ENCODE measurements at places on chromosomes 16 and 17.

DNA sequence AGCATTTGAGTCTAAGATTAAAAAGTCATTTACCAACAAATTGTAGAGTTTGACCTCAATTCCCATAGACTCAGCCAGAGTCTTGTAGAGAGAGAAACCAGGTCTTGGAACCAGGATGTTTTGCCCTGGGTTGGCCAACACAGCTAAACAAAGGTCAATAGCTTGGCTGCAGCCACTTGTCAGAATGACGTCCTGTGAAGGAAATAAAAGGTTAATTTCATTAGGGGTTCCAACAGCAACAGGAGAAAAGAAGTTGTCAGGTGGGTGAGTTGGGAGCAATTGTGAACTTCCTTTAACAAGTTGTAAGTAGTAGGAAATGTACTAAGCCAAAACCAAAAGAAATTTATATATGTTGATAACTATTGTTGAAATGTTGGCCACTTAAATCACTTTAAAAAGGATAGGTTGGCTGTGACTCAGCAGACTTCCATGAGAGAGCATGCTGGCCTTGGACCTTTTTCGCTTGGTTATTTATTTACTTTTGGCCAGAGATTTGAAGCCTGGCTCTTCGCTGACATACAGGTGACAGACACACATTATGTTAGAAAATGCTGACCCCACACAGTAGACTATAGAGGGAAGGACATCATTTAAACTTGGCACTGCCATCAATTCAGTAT, 4.3 kb downstream of the TAT start:
- DNase-seq: no peak

DNA sequence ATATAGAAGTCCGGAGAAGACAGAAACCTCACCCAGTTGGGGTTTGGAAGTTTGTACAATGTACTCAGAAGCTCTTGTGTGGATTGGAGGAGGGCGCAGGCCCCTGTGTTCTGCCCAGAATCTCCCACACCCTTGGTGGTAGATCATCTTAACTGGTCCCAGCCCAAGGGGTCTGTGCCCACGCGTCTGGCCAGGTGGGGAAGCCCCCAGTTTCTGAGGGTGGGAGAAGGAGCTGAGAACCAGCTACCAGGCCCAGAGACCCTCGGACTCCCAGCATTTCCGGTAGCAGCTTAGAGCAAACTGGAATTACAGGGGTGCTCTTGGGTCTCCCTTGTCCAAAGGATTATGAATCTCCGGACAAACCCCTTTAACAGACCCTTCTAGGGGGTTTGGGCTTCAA, 2.3 kb upstream of the PPP1R9B start:
- no peak for DNase-seq

GRCh38 chr16:74574146-74574545, 32.8 kb downstream of the GLG1 start:
- DNase-seq: no peak

DNA sequence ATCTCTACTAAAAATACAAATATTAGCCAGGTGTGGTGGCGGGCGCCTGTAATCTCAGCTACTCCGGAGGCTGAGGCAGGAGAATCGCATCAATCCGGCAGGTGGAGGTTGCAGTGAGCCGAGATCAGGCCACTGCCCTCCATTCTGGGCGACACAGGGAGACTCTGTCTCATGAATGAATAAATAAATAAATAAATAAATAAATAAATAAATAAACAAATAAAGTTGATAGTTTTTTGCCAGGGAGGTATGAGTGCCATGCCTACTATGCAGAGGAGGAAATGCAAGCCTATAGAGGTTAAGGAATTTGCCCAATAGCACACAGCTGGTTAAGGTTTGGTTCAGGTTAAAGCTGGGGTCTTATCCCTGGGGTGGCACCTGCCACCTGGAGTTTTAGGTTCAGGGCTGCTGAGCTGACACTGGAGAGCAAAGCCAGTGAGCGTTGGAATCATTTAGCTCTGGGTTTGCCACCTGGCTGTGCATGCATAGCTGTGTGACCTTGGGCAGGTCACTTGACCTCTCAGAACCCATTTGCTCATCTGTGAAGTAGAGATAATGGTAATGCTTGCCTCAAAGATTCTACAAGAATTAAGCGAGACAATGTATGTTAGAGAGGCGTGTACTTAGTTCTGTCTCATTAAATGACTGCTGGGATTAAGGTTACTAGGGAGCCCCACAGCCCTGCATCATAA, 1.2 kb downstream of the OTOA start:
- no peak for DNase-seq

DNA sequence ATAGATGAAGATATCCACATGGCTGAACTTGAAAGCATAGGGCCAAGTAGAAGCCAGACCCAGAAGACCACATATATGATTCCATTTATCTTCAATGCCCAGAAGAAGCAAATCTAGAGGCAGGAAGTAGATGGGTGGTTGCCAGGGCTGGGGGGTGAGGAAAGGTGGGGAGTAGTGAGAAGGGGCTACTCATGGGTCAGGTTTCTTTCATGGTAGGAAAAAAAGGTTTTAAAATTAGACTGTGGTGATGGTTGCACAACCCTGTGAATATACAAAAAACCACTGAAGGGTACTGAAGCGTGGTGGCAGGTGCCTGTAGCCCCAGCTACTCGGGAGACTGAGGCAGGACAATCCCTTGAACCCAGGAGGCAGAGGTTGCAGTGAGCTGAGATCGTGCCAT, 5.4 kb downstream of the CD2BP2 start:
- no peak for DNase-seq

DNA sequence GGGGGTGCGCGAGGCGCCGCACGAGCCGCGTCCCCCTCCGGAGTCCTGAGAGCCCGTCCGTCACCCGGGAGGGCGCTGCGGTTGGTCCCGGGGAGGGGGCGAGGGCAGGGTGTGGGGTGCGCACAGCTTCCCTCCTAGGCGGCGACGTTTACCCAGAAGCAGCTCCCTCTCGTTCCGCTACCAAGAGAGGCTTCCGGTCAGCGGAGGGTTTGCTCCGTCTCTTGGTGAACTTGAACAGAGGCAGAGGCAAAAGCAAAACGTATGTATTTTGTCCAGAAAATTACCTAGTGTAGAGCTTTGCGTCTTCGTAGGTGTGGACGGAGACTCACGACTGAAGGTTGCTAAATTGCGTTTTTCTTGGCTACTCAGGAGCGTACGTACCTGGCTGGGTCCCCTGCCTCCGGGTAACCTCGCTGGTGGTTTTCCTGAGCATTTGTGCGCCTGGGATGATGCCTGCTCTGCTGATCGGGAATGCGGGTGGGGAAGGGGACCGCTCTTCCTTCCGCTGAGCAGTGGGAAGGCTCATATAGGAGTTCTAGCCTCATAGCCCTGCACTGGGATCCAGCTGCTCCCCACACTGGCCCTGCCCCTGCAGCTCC, 833 bp downstream of the WSCD1 start:
- no peak for DNase-seq

GRCh38 chr17:80769936-80770625, 221.6 kb upstream of the CHMP6 start:
- no peak for DNase-seq

GRCh38 chr17:19753051-19753509, 5.0 kb upstream of the ALDH3A1 start:
- no peak for DNase-seq

DNA sequence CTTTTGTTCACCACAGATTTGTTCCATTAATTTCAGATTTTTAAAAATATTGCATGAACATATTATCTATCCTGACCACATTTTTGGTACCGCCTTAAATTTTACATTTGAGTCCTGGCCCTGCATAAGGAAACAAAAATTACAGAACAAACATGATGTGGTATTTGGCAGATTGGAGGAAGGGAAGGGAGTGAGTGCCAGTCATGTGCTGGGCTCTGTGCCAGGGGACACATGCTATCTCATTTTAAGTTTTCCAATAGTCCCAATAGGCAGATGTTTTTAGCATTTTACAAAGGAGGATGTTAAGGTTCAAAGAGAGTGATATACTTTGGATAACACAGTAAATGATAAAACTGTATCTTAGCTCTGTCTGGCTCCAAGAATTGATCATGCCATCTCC, 185.1 kb downstream of the CDK5R1 start:
- no peak for DNase-seq

DNA sequence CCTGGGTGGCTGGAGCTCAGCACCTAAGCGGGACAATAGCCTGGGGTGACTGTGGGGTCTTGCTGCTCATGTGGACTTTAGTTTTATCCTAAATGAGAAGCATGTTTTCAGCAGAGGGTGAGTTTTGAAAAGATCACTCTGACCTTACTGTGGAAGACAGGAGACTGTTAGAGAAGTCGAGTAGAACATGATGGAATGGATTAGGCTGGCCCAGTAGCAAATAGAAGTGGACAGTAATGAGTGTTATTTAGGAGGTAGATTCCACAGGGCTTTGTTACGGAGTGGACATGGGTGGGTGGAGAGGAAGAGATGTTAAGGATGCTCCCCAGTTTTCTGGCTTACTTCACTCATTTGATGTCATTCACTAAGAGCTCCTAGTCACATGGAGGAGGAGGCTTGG, 73.3 kb upstream of the TBX2 start:
- no peak for DNase-seq

- no peak for DNase-seq
Observed at GRCh38 chr16:65727534-65728137, 605.8 kb upstream of the CDH11 start.

- no peak for DNase-seq
Observed at GRCh38 chr17:75542728-75543336, 17.3 kb downstream of the LLGL2 start.
